Common myeloid progenitor, CD34-positive (primary cell): ENCODE measurements at places on chromosomes 2 and 18.

- H3K27me3 ChIP-seq, result no peaks in the 10 kb centered on the region
- peaks cover 15% of the 10 kb centered on the region for H3K4me1 ChIP-seq
- no peak overlapping the region for H3K27ac ChIP-seq
- H3K36me3 ChIP-seq, result no peaks in the 10 kb centered on the region
- DNase-seq, result peak; percentile 55
Measured at GRCh38 chr2:234971496-234971895, 19.7 kb downstream of the SH3BP4 start.

GRCh38 chr2:23703037-23703582 lies 223.8 kb downstream of the ATAD2B start:
- H3K27ac ChIP-seq, result no peak overlapping the region
- no peaks in the 10 kb centered on the region for H3K27me3 ChIP-seq
- H3K4me1 ChIP-seq, result no peaks in the 10 kb centered on the region
- no peak overlapping the region for H3K4me3 ChIP-seq
- peaks cover 2% of the 10 kb centered on the region for H3K36me3 ChIP-seq

GRCh38 chr2:39981883-39982311 lies 202.8 kb upstream of the THUMPD2 start:
- no peaks in the 10 kb centered on the region for H3K27me3 ChIP-seq
- no peak overlapping the region for H3K27ac ChIP-seq
- no peaks in the 10 kb centered on the region for H3K36me3 ChIP-seq
- no peaks in the 10 kb centered on the region for H3K4me1 ChIP-seq

DNA sequence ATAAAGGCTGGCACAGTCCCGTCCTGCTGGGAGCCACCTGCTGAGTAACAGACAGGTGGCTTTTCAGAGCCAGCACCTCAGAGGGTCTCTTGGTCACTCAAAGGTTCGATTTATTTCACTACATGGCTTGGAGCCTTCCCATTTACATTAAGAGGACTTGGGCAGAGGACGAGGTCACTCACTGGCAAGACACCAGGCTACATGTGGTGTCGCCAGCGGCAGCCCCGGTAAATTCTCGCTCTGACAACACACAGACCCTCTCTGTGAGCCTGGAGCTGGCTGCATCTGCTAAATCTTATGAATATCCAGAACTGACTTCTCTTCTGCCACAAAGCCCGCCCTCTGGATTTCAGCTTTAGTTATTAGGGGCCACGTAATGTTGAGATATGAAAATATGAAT lies 254.7 kb downstream of the VAPA start:
- no peaks in the 10 kb centered on the region for H3K27me3 ChIP-seq
- H3K27ac ChIP-seq, result no peak overlapping the region
- no peaks in the 10 kb centered on the region for H3K4me1 ChIP-seq
- no peak for DNase-seq

DNA sequence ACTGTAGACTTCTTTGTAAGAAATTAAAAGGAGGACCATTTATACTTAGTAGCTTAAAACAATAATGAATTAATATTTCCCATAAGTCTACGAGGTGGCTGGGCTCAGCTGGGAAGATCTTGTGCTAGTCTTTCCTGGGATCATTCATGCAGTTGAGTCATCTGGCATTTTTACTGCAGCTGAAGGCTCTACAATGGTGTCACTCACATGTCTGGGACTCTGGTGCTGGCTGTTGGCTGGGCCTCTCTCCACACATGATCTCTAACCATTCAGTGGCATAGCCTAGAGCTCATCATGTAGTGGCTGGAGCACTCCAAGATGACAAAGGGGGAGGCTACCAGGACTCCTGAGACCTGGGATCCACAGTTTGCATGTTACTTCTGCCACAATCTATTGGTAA lies 35.5 kb downstream of the CLASP1 start:
- no peak for DNase-seq
- H3K27ac ChIP-seq, result no peak overlapping the region
- no peak overlapping the region for H3K4me3 ChIP-seq
- H3K4me1 ChIP-seq, result peaks cover 16% of the 10 kb centered on the region
- no peaks in the 10 kb centered on the region for H3K27me3 ChIP-seq

DNA sequence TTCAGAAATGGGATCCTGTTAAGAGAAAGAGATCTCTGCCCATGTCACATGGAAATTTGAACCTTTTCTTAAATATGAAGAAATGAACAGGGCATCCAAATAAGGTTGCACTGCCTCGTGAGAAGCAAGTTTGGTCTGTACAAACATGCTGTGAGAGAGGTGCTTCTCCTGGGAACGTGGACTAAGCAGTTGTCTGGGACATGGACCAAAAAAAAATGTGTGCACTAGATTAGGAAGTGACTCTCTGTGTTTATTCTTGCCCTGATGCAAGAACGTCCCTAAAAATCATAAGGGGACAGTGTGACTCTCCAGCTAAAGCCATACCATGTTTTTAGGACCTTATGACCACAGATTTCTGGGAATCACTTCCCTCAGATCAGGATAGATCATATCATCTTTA lies 23.7 kb upstream of the GCG start:
- DNase-seq, result no peak
- H3K36me3 ChIP-seq, result no peaks in the 10 kb centered on the region
- H3K4me1 ChIP-seq, result no peaks in the 10 kb centered on the region
- H3K27me3 ChIP-seq, result no peaks in the 10 kb centered on the region
- H3K4me3 ChIP-seq, result no peak overlapping the region

DNA sequence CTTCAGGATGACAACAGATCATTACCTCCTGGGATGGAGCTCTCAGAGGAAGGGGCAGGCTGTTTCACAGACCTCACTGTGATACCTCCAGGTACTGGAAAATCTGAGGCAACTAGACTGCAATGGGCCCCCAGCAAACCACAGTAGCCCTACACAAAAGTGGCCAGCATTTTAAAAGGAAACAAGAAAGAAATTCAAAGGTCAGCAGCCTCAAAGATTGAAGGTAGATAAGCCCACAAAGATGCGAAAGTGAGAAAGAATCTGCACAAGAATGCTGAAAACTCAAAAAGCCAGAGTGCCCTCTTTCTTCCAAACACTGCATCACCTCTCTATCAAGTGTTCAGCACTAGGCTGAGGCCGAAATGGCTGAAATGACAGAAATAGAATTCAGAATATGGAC lies 499.5 kb upstream of the CHAC2 start:
- no peak overlapping the region for H3K4me3 ChIP-seq
- no peaks in the 10 kb centered on the region for H3K4me1 ChIP-seq
- no peak for DNase-seq
- H3K27ac ChIP-seq, result no peak overlapping the region

DNA sequence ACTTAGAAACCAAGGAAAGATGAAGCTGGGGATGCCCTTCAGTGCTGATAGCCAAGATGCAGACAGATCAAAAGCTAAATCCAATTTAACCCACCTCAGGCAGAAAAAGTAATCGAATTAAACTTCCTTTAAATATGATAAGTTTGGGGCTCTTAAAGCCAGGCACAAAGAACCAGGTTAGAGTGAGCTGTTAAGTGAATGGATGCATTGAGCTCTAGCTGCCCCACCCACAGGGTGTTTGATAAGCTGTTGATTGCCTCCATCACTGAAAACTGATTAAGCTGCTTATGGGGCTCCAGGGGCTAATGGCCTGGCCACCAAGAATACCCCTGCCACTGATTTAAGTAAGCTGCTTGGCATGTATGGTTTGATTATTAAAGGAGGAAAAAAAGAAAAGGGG lies 119.8 kb downstream of the PLEKHM3 start:
- no peaks in the 10 kb centered on the region for H3K27me3 ChIP-seq
- no peak for DNase-seq
- no peak overlapping the region for H3K27ac ChIP-seq
- no peaks in the 10 kb centered on the region for H3K4me1 ChIP-seq
- H3K4me3 ChIP-seq, result no peak overlapping the region
- peaks cover 5% of the 10 kb centered on the region for H3K36me3 ChIP-seq

- H3K27ac ChIP-seq, result no peak overlapping the region
- peaks cover 36% of the 10 kb centered on the region for H3K27me3 ChIP-seq
- peaks cover 19% of the 10 kb centered on the region for H3K4me1 ChIP-seq
- no peak overlapping the region for H3K4me3 ChIP-seq
Measured at GRCh38 chr18:31040686-31041270, 1.8 kb downstream of the DSC3 start.

DNA sequence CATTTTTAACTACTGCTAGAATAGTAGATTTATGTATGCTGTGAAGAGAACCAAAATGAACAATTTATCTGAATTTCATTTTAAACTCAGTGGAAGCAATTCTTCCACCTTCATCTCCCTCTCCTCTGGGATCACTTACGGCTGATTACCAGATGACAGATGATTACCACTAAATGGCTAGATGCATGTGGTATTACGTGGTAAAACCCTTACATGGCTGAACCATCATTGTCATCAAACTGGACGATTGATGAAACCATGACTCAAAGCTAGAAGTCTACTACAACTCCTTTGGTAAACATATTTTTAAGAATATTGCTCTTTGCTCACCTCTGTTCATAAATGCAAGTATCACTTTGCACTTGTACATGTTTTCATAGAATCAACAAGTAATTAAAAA lies 48.5 kb upstream of the DOCK10 start:
- no peak overlapping the region for H3K4me3 ChIP-seq
- H3K4me1 ChIP-seq, result no peaks in the 10 kb centered on the region
- H3K27me3 ChIP-seq, result no peaks in the 10 kb centered on the region
- H3K27ac ChIP-seq, result no peak overlapping the region

DNA sequence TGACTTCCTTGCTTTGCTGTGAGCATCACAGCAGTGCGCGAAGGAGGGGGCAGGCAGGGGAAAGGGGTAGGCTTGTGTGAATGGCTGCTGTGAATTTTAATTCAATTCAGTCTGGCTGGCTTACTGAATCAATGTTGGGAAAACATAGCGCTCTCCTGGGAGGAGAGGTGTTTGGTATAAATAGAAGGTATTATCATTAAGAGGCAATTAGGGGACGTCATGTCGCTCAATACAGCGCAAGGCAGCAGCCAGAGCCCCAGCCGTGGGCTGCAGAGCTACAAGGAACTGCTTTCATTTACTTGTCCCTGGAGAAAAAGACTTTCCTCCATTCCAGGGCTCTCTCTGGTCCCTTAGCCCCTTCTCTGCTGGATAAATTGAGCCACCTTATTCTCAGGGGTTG lies 181.4 kb upstream of the MSH6 start:
- DNase-seq, result no peak
- H3K4me3 ChIP-seq, result no peak overlapping the region
- no peaks in the 10 kb centered on the region for H3K36me3 ChIP-seq
- H3K4me1 ChIP-seq, result no peaks in the 10 kb centered on the region

GRCh38 chr18:213966-214365 lies 53.9 kb downstream of the THOC1 start:
- no peaks in the 10 kb centered on the region for H3K27me3 ChIP-seq
- DNase-seq, result no peak
- peaks cover 76% of the 10 kb centered on the region for H3K36me3 ChIP-seq
- H3K4me3 ChIP-seq, result no peak overlapping the region
- H3K4me1 ChIP-seq, result no peaks in the 10 kb centered on the region
- no peak overlapping the region for H3K27ac ChIP-seq

GRCh38 chr2:196330645-196331044 lies 159.3 kb upstream of the STK17B start:
- DNase-seq, result no peak
- no peaks in the 10 kb centered on the region for H3K27me3 ChIP-seq
- H3K4me1 ChIP-seq, result no peaks in the 10 kb centered on the region
- H3K4me3 ChIP-seq, result no peak overlapping the region

DNA sequence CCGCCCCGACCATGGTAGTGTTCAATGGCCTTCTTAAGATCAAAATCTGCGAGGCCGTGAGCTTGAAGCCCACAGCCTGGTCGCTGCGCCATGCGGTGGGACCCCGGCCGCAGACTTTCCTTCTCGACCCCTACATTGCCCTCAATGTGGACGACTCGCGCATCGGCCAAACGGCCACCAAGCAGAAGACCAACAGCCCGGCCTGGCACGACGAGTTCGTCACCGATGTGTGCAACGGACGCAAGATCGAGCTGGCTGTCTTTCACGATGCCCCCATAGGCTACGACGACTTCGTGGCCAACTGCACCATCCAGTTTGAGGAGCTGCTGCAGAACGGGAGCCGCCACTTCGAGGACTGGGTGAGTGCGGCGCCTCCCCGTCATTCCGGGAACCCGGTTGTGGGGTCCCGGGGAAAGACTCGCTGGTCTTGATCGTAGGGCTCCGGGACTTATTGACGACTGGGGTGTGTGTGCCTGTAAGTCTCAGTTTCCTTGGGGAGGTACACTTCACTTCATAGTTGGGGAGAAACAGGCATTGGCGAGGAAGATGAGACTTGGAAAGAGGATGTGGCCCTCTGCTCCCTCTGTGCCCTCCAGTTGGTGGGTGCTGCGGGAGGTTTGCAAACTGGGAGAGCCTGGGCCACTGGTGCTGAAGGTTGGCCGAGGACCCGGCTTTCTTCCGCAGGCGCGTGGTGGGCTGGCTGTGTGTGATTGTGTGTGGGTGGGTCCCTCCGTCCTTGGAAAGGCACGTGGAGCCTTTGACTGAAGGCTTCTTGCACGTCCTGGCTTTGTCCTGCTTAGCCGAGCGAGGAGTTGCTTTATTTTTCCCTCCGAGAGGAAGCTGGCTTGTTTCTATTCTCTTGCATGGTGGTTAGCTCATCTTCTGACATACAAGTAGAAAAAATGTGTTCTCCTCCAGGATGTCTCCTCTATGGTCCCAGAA lies 886 bp downstream of the PRKCE start:
- no peak overlapping the region for H3K27ac ChIP-seq
- H3K4me3 ChIP-seq, result peak overlapping the region; percentile 92
- peaks cover 31% of the 10 kb centered on the region for H3K4me1 ChIP-seq
- DNase-seq, result no peak

- H3K27ac ChIP-seq, result no peak overlapping the region
- no peak for DNase-seq
- no peaks in the 10 kb centered on the region for H3K36me3 ChIP-seq
- H3K27me3 ChIP-seq, result peaks cover 6% of the 10 kb centered on the region
- H3K4me1 ChIP-seq, result no peaks in the 10 kb centered on the region
Measured at GRCh38 chr2:41966431-41966893, 81.4 kb upstream of the PKDCC start.

- H3K36me3 ChIP-seq, result no peaks in the 10 kb centered on the region
- H3K27me3 ChIP-seq, result no peaks in the 10 kb centered on the region
- H3K4me1 ChIP-seq, result no peaks in the 10 kb centered on the region
- no peak overlapping the region for H3K4me3 ChIP-seq
- DNase-seq, result no peak
- no peak overlapping the region for H3K27ac ChIP-seq
Measured at GRCh38 chr2:568639-569235, 108.5 kb downstream of the TMEM18 start.

- no peak overlapping the region for H3K4me3 ChIP-seq
- H3K4me1 ChIP-seq, result no peaks in the 10 kb centered on the region
- H3K27ac ChIP-seq, result no peak overlapping the region
- no peaks in the 10 kb centered on the region for H3K36me3 ChIP-seq
- no peaks in the 10 kb centered on the region for H3K27me3 ChIP-seq
Measured at GRCh38 chr2:5520463-5520972, 171.7 kb upstream of the SOX11 start.

DNA sequence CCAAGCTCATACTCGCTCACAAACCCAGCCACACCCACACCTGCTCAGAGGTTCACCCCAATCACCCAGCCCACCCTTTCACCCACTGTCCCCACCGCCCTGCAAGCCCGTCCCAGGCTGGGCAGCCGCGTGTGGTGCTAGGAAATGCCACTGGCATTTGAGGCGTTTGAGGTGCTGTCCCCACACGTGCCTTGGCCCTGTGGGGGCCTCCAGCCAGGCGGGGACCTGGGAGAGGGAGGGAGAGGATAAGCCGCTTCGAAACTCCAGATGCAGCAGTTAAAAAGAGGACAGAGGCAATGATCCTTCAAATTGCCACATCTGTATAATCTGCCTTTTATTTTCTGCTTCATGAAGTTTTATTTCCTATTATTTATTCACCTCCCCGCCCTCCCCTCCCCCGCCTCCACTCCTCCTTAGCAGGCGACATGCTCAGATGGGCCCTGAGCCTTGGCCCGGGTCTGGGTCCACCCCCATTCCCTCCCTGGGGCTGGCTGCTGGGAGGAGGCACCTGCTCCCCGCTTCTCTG lies 35.9 kb downstream of the PSD4 start:
- no peak overlapping the region for H3K4me3 ChIP-seq
- H3K27ac ChIP-seq, result no peak overlapping the region
- H3K36me3 ChIP-seq, result no peaks in the 10 kb centered on the region
- peaks cover 12% of the 10 kb centered on the region for H3K4me1 ChIP-seq
